ENCODE measurements at places on chromosomes 3 and 15.

DNA sequence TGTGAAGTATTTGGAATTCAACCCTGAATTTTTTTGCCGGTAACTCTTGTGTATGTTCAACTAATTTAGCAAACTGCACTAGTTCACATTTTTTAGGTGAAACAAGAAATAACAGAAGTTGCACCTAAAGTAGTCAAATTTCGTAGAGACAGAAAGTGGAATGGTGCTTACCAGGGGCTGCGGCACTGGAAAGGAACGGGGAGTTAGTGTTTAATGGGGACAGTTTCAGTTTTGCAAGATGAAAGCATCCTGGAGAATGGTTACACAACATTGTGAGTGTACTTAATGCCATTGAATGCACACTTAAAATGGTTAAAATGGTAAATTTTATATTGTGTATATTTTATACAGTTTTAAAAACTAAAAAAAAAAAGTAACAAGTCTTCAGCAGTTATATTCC, 27.4 kb downstream of the PPARG start:
- H3K4me1 ChIP-seq = no peaks in the 10 kb centered on the region
- H3K4me3 ChIP-seq = no peak overlapping the region
- H3K36me3 ChIP-seq = no peaks in the 10 kb centered on the region
- H3K27me3 ChIP-seq = no peaks in the 10 kb centered on the region
- no peak overlapping the region for H3K27ac ChIP-seq

- H3K27ac ChIP-seq = no peak overlapping the region
- no peak for DNase-seq
- H3K4me1 ChIP-seq = no peaks in the 10 kb centered on the region
Measured at GRCh38 chr15:42819786-42820185, 82.9 kb upstream of the CDAN1 start.

DNA sequence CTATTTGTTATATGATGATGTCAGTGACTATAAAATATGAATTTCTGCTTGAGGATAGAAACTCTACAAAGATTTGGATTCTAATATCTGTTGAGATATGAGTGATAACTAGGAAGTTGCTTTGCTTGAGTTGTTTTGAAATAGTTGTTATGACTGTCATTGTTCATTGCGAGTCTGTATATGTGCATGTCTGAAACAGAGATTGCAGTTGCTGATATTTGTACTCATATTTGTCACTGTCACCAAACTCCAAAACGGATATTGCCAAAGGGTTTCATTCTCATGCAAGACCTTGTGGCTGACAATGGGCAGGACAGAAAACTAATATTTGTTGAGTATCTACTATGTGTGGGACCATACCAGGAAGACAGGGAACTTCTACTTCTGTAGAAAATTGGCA, 240.2 kb downstream of the CD47 start:
- no peak overlapping the region for H3K4me3 ChIP-seq
- no peaks in the 10 kb centered on the region for H3K27me3 ChIP-seq
- DNase-seq = no peak
- no peaks in the 10 kb centered on the region for H3K4me1 ChIP-seq
- no peaks in the 10 kb centered on the region for H3K36me3 ChIP-seq
- no peak overlapping the region for H3K27ac ChIP-seq

DNA sequence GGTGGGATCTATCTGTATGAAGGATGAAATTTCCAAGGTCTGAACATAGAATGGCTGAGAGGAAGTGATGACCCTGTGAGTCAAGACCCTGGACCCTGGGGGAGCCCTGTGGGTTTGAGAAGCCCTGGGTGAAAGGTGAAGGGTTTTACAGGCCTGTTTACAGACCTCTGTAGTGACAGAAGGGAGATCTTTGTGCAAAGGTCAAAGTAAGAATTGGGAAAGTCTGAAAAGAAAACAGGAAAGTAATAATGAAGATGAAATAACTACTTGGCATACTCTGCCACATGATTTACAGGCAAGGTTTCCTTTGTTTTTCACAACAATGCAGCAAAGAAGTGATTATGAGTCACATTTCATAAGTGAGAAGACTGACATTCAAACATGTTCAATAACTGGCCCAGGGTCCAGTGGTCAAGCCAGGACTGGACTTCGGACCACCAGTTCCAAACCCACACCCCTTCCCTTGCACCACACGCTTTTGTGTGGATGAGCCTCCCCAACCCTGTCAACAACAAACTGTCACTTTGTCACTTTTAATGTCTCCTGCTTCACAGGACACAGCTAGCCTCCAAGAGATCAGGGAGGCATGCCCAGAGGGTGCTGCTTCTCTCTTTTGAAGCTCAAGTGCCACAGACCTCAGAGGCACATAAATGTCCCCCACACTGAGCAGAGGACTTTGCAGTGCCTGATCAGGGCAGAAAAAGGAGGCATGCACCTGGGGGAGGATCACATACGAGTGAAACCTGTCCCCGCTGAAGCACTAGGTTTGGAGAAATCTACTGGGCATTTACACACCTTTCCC, 21.5 kb downstream of the CD86 start:
- no peaks in the 10 kb centered on the region for H3K4me1 ChIP-seq
- no peak overlapping the region for H3K27ac ChIP-seq
- no peak for DNase-seq
- no peaks in the 10 kb centered on the region for H3K36me3 ChIP-seq

GRCh38 chr3:125055331-125055912, 375 bp downstream of the HEG1 start:
- H3K4me3 ChIP-seq = peak overlapping the region; percentile 45
- peak overlapping the region; percentile 35 for H3K27ac ChIP-seq
- peaks cover 21% of the 10 kb centered on the region for H3K27me3 ChIP-seq
- no peaks in the 10 kb centered on the region for H3K4me1 ChIP-seq

DNA sequence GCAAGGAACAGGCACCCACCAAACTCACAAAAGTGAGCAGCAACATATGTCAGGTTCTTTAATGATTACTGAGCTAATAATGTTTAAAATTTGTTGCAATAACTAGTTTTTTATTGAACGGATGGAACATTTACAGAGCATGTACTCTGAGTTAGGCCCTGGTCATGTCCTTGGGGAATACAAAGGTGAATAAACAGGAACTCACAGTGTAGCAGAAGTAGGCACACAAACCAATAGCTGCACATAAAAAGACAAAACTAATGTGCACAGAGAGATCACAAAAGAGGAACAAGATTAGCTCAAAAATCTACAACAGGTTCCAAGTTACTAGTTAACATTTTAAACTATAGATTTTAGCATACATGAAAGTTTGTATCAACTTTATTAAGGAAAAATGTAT, 505.3 kb upstream of the PPP2R3A start:
- H3K36me3 ChIP-seq = no peaks in the 10 kb centered on the region
- no peak for DNase-seq
